GM12891 (cell line): ENCODE measurements at places on chromosomes 5 and 9.

DNA sequence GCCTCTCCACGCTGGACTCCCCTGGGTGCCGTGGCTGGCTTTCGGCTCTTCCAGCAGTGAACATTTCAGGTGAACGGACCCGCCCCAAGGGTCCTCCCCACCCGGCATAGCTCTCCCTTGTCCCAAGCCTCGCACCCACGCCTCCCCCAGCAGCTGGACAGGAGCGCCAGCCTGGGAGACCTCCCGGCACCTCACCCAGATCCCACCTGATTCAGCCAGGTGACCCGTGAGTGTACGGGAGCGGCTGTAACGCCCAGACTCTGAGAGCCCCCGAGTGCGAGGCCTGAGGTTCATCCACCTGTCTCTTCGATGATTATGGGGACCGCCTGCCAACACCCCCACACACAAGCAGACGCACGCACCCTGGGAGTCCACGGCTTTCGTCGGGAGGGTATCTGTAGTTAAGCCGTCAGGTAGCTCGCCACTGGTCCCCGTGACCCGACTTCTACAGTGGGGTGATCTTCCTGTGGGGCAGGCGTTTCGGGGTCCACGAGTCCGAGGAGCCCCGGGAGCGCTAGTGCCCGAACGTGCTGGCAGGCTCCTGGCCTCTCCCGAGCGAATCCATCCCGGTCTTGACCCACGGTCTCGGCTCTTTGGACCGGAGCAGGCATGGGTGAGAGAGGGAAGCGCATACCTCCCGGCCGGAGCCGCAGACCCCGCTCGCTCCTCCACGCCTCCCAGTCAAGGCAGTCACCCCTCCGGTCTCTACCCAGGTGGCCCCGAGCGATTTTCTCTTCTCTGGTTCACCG, 14.9 kb downstream of the TRIM7 start:
- no peak for DNase-seq

DNA sequence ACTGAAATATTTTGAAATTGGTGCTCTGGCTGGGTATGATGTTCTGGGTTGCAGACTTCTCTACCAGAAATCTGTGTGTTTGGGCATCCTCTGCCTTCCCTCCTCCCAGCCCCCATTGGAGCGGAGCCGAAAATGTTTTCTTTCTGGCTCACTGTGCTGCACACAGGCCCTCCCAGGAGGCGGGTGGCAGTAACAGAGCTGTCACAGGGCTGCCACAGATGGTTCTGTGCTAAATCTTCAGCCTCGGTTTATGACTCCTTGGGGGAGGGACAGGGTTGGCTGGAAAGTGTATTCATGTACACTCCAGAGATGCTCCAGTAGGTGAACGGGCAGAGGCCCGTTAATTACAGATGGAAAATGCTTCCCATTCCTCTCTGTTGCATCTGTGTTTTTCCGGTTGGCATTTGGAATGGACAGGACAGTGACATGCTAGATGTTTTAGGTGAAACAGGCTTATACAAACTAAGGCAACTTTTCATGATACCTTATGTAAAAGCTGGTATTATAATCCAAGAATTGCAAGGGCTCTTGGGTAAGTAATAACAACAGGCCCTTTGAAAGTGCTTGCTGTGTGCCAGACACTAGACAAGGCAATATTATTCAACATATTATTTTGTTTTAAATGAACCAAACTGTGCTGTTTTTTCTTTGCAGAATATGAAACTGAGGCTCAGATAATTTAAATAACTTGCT, 180.2 kb downstream of the ADCY2 start:
- DNase-seq: no peak

DNA sequence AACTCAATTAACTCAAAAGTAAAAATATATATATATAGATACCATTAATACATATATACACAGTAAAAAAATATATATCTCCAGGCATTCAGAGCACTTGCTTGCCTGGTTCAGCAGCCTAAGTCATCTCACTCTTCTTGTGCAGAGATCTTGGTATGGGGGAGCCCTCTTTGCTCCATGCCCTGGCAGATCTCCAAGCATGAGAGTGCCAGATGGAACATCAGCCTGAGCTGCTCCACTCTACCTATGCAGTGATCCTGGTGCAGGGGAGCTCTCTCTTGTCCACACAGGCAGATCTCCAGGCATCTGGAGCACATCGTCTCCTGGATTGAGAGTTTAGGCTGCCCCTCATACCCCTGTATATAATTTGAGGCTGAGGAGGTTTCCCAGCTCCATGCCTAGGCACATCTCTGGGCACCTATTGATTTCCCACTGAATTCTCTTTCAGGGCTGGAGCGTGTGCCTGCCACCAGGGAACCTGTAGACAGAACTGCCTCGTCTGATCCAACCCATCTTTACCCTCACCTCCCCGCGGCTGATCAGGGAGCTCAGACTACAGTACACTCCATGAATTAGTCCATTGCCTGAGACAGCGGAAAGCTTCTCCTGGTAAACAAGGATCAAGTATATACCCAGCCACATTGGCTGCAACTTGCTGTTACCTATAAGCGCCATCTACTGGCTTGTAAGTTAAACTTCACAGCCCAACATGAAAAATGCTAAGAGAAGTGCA, 342.4 kb upstream of the GRIA1 start:
- no peak for DNase-seq

- no peak for DNase-seq
These were observed 2.9 kb downstream of the TGFBI start for GRCh38 chr5:136031711-136032110.

DNA sequence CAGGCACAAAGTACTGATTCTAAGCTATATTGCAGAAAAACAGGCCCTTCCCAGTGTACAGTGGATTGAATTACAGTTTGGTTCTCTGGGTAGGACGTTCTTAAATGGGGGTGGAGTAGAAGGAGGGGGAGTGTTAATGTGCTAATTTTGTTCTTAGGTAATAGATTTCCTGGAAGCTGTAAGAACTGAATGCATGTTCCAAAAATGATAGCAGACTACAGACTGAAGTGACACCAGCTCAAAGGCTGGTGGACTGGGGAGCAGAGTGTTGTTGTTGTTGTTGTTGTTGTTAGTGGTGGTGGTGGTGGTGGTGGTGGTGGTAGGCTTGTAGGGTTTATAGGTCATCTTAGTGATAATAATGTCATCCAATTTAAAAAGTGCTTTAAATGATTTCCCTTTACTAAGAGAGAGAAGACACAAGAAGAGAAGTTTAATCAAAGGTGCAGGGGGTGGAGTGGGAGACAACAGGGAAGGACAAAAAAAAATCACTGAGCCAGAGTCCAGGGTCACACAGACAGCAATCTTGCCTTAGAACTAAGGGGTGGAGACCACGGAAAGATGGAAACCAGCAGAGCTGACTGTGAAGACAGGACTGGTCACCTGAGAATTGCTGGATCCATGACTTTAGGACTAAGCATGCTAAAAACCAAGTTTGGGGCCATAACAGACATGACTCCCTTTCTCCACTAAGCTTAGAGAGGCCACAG, 27.0 kb downstream of the TTLL11 start:
- no peak for DNase-seq

DNA sequence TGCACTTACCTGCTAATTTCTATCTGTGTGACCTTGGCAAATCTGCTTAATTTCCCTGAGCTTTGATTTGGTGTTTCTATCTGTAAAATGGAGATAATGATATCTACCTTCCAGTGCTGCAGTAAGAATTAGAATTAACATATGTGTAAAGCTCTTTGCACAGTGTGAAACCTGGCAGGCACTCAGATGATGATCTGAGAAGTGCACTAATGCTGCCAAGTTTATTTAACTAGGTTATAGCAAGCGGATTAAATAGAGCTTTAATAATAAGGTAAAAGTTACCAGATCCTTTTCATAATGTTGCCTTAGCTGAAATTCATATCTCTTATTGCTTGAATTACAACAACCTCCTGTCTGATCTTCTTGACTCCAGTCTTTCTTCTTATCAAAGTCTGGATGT, 315.3 kb upstream of the CD180 start:
- no peak for DNase-seq

DNA sequence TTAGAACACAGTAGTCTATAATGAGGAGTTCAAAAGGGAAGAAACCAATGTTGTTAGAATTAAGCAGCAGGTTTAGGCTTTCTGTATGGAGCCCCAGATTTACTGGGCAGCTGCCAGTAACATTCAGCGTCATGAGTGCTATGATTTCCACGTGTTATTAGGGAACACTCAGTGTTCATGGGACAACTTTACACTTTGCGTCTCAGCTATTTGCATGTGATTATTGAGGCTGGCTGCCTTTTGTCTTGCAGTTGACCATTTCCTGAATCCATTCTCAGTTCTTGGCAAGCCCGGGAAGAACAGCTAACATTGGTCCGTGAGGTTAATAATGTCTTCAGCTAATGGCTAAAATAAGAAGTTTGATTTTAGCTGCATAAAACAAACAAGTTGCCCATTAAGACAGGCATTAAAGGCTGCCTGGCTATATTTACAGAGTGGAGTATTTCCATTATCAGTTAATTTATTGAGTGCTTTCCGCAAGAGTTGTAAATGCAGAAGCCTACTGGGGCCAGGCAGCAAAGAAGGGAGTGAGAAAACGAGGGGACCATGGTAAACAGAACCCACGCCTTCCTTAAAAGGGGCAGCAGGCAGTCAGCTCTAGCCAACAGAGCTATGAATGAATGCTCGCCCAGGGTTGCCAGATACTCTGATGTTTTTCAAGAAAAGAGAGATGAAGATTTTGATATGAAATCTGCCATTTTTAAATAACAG, 120.9 kb downstream of the PIP5K1B start:
- no peak for DNase-seq

DNA sequence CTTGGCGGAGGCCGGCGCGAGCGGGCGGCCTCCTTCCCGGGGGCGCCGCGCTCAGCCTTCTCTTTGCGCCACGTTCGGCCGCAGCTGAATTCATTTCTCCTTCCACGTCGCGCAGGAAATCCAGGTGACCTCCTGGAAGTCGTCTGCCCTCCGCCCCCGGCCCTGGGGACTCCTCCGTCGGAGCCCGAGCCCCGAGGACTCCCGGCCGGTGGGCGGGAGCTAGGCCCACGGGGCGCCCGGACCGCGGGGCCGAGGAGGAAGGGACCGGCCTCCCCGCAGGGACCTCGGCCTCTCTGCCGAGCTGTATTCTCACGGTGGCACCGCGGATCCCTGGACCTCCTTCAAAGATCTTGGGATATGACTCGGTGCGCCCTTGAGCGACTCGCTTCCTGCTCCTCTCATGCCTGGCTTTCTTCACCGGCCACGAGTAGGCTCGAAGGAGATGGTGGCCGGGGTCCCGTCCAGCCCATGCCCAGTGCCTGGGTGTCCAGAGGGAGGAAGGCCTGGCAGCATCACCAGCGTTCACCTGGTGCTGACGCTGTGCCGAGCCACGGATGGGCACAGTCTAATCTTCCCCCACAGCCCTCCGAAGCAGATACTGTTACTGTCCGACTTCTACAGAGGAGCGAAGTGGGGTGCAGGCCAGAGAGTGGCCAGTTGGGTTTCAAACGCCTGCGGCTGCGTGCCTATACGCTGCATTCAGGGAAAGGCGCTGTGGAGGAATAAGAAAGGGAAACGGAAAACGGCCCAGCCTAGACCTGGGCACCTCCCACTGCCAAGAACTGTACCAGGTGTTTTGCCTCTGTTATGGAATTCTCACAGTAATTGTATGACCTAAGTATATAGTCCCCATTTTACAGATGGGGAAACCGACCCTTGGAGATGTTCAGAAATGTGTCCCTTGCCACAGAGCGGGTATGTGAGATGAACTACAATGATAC, 47.3 kb downstream of the PAX5 start:
- DNase-seq: no peak

DNA sequence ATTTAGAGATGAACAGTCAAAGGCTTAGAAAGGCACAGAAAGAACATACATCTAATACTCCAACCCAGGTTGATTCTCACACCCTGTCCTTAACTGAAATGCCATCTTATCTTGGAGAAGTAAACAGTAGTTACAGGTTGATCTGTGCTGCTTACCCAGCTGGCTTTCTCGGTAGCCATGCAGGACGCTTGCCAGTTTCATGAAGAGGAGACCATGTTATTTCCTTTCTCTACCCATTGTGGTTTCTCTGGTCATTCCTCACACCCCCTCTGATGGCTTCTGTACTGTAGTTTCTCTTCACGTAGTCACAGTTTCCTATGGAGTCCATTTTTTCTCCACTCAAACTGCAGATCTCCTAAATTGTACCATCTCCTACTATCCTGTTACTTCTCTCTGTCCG, 206.0 kb downstream of the SGCD start:
- no peak for DNase-seq

DNA sequence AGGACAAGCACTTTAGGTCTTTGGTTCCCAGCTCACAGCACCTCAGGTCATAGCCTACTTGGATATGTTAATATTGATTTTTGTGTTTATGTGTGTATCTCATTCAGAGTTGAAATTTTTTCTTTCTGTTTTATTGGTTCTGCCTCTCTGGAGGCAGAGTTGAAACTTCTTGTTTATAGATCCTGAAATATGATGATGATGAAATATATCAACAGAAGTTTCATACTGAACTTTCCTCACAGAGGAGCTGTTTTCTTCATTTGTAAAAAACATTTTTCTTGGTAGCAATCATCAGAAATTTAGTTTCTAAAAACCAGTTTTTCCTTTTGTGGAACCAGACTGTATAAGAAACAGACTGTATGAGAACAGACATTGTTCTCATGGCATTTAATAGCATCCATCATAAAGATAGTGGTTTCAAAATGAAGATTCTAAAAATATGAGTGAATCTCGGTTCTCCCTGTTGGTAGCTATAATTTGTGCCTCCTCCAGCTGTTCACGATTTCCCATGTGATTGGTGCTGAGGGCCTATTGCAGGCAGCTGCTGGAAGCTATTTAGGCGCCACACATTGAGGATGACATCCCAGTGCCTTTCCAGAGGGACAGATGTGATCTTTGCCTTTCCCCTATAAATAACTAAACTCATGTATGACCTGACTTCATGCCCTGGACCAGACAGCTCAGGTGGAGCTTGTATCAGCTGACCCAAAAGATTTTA, 39.5 kb upstream of the CFAP157 start:
- DNase-seq: no peak

- DNase-seq: no peak
These were observed 108.8 kb downstream of the PDE8B start for GRCh38 chr5:77319117-77319804.

DNA sequence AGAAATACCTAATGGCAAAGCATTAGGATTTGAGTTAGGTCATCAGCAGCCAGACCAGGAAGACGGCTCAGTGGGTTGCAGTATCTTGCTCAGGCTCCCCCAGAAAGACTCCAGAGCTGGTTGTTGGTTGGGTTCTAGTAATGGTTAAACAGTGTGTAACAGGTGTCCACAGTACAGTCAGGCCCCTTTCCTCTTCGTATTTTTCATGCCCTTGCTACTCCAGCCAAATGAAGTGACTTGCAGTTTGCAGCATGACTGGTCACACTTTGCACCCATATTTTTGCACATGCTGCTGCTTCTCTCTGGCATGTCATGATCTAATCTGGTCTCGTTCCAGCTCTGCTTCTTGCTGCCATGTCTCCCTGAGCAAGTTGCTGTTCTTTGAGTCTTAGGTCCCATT, 60.6 kb upstream of the TRPC7 start:
- DNase-seq: no peak

DNA sequence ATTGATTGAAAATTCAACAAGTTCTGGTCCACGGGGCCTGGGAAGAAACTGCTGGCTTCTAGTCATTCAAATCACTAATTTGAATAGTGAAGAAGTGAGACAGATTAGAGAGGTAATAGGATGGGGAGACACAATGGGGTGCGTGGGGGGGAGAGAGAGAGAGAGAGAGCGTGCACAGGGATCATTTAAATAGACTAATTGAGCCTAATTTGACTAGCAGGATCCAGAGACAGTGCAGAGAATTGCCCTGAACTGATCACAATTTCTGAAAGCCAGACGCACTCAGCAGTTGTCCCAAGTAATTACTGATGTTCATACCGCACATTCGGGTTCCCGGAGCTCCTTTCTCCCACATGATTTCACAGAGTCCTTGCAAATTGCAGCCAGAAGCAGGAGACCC, 50.3 kb upstream of the C5orf58 start:
- DNase-seq: no peak
